ENCODE measurements at places on chromosomes 7 and 10. TPM values are rescaled to one million over a fixed set of nuclear protein-coding genes. Genes with fewer than 3 reads are reported as not detected.

Gene ADGRA1
- not detected for total RNA-seq

Gene LRRC17
- 9.6 TPM for total RNA-seq

Gene FGFR2
- not detected for total RNA-seq

Gene RBAK
- 6.6 TPM for total RNA-seq

Gene CC2D2B
- under 0.01 TPM for total RNA-seq

Gene NODAL
- total RNA-seq = not detected

Gene CPEB3
- 0.59 TPM for total RNA-seq

Gene HOXA1
- 1.4 TPM for total RNA-seq

Gene C10orf67
- under 0.01 TPM for total RNA-seq

Gene CLRN3
- not detected for total RNA-seq

Gene CHST15
- total RNA-seq = 10.7 TPM

Gene TMEM243
- total RNA-seq = 33.8 TPM

Gene KLHDC10
- total RNA-seq = 26.6 TPM

Gene PAXIP1
- 7.0 TPM for total RNA-seq

Gene RARRES2
- total RNA-seq = not detected

Gene GNAI1
- 15.8 TPM for total RNA-seq

Gene PTF1A
- total RNA-seq = not detected

Gene ARHGAP22
- 87.6 TPM for total RNA-seq

Gene SSC4D
- 0.39 TPM for total RNA-seq

Gene POLR3A
- total RNA-seq = 27.4 TPM

Gene DNAH11
- under 0.01 TPM for total RNA-seq

Gene PRSS37
- not detected for total RNA-seq

Gene IRF5
- not detected for total RNA-seq

Gene IFIT2
- 3.1 TPM for total RNA-seq

Gene TFR2
- total RNA-seq = 0.20 TPM

Gene PHKG1
- total RNA-seq = 1.2 TPM

Gene ASB10
- not detected for total RNA-seq

Gene KLF14
- total RNA-seq = 0.37 TPM

Gene BLNK
- total RNA-seq = not detected

Gene ZNF365
- not detected for total RNA-seq

Gene TMEM213
- not detected for total RNA-seq

Gene IDI2
- under 0.01 TPM for total RNA-seq

Gene GOLGA7B
- under 0.01 TPM for total RNA-seq

Gene TRIM50
- total RNA-seq = not detected

Gene NCF1
- total RNA-seq = not detected

Gene SMKR1
- total RNA-seq = 0.59 TPM

Gene NUTM2E
- total RNA-seq = not detected

Gene SLC39A12
- total RNA-seq = not detected

Gene NKX1-2
- not detected for total RNA-seq

Gene ACTL6B
- total RNA-seq = not detected

Gene SFTPA1
- total RNA-seq = not detected

Gene SPDYE9
- total RNA-seq = not detected

Gene TCAF2
- 5.9 TPM for total RNA-seq

Gene CCDC126
- 7.0 TPM for total RNA-seq

Gene OLAH
- total RNA-seq = under 0.01 TPM

Gene SDHAF3
- total RNA-seq = 17.4 TPM

Gene SH2D4B
- not detected for total RNA-seq

Gene SPDYE16
- total RNA-seq = not detected

Gene C10orf105
- total RNA-seq = under 0.01 TPM

Gene TDRD1
- total RNA-seq = 3.3 TPM

Gene TMEM130
- not detected for total RNA-seq

Gene PTN
- total RNA-seq = 0.20 TPM

Measured in subcutaneous preadipocyte (primary cell).